ENCODE measurements at places on chromosomes 12 and 14.

GRCh38 chr14:97177016-97177415 lies 379.8 kb downstream of the VRK1 start:
- peak; percentile 58 for DNase-seq

- no peak for DNase-seq
Measured at GRCh38 chr14:99004112-99004511, 267.9 kb downstream of the BCL11B start.

- DNase-seq, result no peak
Measured at GRCh38 chr14:59358102-59358501, 107.1 kb downstream of the GPR135 start.

DNA sequence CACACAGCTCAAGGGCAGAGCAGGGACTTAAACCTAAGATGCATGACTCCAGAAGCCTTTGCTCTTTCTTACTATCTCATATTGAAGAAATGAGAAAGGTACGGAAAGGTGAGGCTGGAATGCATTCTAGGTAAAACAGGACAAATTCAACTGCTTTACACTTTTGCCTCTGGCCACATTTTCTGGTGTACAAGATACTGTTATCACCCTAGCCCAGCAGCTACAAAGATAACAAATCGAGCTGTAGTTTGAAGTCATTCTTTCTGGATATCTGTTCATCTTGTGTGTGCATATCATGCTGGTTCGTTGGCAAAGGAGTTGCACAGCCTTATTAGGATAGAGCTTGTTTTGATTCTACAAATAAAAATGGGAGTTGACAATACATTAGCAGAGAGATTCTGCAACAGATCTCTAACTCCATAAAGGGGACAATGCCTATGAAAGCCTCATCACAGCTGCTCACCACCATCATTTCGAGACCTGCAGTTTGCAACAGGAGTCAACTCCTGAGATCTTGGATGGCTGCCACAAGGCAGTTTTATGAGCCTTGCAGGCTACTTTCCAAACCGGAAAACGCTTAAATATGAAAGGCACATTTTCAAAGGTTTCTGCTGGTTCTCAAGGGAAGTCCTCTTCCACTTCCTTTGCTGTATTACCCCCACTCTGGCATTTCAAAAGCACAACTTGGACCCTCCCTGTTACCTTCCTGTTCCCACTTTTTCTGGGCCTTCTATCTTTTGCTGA lies 64.9 kb downstream of the STXBP6 start:
- no peak for DNase-seq

- DNase-seq, result no peak
Measured at GRCh38 chr12:86543716-86544115, 287.5 kb upstream of the MGAT4C start.

- DNase-seq, result peak; percentile 32
Measured at GRCh38 chr12:98653866-98654493, 8.9 kb downstream of the APAF1 start.

GRCh38 chr14:25122211-25122610 lies 72.3 kb upstream of the STXBP6 start:
- no peak for DNase-seq

DNA sequence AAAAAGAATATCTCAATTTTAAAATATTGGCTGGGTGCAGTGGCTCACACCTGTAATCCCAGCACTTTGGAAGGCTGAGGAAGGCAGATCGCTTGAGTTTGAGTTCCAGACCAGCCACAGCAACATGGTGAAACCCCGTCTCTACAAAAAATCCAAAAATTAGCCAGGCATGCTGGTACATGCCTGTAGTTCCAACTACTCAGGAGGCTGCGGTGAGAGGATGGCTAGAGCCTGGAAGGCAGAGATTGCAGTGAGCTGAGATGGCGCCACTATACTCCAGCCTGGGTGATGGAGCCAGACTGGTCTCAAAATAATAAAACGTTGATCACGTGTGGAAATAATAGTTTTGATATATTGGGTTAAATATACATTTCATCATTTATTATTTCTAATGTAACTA lies 5.7 kb downstream of the MTRFR start:
- no peak for DNase-seq

- no peak for DNase-seq
Measured at GRCh38 chr12:8950702-8951478, 1.4 kb upstream of the M6PR start.

GRCh38 chr12:11744410-11744801 lies 94.9 kb downstream of the ETV6 start:
- no peak for DNase-seq

GRCh38 chr14:29518335-29518734 lies 409.3 kb downstream of the PRKD1 start:
- DNase-seq, result no peak

GRCh38 chr12:117685110-117685926 lies 283.5 kb downstream of the KSR2 start:
- DNase-seq, result no peak

GRCh38 chr12:100962086-100962712 lies 167.6 kb downstream of the ANO4 start:
- no peak for DNase-seq

DNA sequence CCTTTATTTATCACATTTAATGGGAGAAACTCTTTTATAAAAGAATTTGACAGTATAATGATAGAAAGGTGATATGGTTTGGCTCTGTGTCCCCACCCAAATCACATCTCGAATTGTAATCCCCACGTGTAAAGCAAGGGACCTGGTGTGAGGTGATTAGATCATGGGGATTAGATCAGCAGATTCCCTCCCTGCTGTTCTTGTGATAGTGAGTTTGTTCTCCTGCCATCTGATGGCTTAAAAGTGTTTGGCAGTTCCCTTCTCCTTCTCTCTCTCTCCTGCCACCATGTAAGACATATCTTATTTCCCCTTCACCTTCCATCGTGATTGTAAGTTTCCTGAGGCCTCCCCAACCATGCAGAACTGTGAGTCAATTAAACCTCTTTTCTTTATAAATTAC lies 1110.3 kb downstream of the FLRT2 start:
- DNase-seq, result no peak

Data from naive thymus-derived CD4-positive, alpha-beta T cell (primary cell).